ENCODE measurements at places on chromosomes 1 and 21.

- DNase-seq: no peak
Observed at GRCh38 chr1:155003227-155003765, 694 bp downstream of the ZBTB7B start.

DNA sequence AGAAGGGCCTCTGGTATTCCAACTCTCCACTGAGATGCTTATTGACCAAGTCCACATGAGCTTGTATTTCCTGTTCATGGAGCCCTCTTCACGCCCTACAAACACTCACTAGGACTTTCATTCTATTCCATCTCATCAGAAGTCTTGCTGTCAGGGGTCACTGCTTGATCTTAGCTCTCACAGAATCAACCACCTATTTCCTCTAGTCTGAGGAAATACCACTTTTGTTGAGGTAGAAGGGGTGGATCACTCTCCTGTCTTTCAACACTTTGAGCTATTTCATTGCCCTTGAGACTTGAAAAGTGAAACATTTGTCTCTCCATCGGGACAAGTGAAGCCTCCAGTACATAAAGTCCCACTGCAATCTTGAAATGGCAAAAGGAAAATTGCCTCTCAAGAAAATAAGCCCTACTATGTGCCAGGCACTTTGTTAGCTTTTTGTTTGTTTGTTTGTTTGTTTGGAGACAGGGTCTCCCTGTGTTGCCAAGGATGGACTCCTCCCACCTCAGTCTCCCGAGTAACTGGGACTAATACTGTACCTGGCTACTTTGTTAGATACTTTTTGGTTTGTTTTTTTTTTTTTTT, 19.8 kb upstream of the FAM110D start:
- DNase-seq: no peak

DNA sequence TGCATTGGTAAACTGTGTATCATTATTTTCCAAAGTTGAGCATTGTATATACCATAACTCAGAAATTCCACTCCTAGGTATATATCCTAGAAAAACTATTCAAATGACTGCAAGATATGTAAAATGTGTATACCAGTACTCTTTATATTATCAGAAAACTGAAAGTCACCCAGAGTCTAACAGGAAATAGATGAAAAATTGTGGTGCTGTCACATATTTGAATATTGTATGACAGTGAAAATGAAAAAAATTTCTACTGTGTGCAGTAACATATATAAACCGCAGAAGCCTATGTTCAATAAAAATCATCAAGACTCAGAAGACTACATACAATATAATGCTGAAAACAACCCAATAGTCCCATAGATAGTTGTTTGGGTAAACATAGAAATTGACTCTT, 74.4 kb upstream of the LYPLAL1 start:
- no peak for DNase-seq

DNA sequence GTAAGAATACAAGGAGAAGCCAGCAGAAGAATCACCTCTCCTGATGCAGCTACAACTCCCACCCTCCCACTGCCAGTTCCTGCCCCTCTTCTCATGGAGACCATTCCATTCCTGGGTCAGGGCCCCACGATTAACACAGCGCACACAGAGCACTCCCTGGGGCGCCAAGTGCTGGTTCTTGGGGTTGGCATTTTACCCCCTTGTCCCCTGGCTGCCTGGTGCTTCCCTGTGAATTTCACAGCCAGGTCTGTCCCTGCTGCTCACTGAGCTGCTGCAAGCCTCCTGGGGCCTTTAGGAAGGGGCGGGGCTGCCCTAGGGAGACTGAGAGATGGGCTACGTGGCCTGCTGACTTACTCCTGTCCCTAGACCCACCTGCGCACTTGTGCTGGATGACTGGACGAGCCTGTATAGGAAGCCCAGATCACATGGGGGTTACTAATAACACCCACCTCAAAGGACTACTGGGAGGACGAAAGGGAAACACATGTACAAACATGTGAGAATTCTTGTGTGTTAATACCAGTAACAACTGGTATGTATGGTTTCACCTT, 4.8 kb downstream of the ZNF672 start:
- DNase-seq: no peak

- DNase-seq: no peak
Observed at GRCh38 chr21:39105836-39106235, 77.4 kb downstream of the PSMG1 start.

DNA sequence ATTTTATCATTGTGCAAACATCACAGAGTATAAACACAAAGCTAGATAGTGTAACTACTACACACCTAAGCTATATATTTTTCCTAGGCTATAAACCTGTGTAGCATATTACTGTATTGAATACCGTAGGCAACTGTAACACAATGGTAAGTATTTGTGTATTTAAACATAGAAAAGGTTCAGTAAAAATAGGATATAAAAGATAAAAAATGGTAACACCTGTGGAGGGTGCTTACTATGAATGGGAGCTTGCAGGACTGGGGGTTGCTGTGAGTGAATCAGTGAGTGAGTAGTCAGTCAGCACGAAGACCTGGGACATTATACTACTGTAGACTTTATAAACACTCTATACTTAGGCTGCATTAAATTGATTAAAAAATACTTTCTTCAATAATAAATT, 4.1 kb downstream of the DTL start:
- no peak for DNase-seq

DNA sequence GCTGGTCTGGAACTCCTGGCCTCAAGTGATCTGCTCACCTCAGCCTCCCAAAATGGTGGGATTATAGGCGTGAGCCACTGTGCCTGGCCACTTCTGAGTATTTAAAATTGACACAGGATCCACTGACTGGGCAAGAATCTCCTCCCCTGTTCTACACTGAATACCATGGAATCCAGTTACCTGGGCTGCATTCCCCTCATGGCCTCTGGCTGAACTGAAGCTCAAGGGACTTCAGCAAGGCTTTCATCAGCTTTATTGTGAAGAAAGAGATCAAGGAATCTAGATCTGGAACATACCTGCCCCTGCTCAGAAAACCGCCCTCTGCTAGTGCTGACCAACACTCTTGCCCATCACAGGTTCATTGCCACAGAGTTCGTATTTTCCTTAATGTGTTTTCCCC, 20.5 kb downstream of the NCF2 start:
- no peak for DNase-seq

DNA sequence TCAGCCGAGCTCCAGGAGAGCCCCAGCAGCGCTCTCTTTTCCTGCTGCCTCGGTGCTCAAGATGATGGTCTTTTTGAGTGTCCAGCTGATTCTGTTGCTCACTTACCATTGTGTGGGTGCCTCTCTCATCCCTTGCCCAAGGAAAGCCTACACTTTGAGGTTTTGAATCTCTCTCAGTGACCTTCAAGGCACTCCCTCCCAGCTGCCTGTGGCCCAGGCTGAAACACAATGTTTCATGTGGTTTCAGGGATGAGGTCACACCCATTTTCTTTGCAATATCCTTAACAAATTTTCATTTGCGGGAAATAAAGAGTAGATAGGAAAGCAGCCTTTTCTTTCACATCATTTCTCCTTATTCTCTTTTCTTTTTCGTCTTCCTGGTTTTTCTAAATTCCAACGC, 12.6 kb upstream of the MRPS14 start:
- no peak for DNase-seq

- no peak for DNase-seq
Observed at GRCh38 chr1:14850563-14850962, 252.1 kb downstream of the KAZN start.

DNA sequence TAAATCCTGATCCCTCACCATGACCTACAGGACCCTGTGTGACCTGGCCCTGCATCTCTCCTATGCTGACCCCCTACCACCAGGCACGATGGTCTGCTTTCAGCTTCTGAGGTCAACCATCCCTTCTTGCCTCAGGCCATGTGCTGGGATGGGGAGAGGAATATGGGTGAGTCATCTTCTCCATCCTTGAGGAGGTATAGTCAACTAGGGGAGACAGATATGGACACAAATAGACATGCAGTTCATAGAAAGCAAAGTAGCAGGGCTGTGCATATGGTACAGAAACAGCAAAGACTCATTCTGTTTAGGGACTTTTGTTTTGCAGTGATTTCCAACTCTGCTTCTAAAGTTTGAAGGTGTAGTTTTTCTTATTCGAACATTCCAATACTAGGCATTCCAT, 250.8 kb upstream of the FGGY start:
- no peak for DNase-seq

DNA sequence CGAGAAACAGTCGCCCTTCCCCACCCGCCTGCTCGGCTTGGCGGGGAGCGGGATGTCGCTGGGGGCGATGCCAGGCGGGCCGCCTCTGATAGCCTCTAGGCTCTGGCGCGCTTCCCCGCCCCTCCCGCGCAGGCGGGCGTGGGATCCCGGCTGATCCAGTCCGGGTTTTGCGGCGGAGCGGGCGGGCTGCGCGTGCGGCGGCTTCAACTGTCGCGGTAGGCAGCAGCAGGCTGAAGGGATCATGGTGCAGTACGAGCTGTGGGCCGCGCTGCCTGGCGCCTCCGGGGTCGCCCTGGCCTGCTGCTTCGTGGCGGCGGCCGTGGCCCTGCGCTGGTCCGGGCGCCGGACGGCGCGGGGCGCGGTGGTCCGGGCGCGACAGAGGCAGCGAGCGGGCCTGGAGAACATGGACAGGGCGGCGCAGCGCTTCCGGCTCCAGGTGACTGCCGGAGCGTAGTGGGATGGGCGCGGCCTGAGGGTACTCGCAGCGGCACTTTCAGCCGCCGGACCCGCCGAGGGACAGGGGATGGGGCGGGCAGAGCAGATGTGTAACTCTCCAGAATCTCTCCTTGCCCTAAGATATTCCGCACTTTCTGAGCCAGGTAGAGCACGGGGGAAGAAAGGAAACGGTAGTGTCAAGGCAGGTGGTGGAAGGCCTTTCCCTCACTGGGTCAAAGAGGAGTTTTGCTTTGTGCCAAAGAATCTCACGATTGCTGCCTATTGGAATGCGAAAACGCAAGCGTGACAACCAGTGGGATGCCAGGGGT, at the start of gene FAAH:
TSS of gene FAAH (plus strand) at position 210 of the 764 bp plus-strand sequence. CDS start at position 242, 32 bp downstream.
- no peak for DNase-seq

DNA sequence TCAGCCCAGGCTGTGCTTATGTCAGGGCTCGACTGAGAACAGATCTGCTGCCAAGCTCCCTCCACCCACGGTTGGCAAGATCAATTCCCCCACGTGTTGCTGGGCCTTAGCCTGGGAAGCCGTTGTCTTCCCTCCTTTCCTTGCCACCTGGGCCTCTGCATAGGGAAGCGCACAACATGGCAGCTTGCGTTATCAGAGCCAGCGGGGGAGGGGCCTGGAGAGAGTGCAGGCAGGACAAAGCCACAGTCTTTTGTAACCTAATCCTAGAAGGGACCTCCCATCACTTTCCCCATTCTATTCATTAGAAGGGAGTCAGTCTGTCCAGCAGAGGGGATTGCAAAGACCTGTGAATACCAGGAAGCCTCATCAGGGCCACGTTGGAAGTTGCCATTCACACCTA, 17.0 kb upstream of the IGSF21 start:
- DNase-seq: no peak

DNA sequence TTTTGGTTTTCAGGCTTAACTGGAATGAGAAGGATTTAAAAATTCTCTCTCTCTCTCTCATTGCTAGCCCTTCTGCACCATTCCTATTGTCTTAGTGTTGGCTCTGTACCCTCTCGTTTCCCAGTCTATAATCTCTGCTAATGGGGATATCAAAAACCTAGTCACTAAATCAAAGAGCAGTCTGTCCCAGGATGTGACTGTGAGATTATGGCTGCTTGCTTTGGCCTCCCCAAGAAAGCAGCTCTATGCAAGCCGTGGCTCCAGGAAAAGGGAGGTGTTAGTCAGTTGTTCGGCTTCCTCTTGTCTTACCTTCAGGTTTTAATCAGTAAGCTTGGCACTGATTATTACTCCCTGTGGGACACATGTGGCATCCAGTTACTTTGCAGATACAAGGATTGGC, 468.8 kb downstream of the USP25 start:
- no peak for DNase-seq

DNA sequence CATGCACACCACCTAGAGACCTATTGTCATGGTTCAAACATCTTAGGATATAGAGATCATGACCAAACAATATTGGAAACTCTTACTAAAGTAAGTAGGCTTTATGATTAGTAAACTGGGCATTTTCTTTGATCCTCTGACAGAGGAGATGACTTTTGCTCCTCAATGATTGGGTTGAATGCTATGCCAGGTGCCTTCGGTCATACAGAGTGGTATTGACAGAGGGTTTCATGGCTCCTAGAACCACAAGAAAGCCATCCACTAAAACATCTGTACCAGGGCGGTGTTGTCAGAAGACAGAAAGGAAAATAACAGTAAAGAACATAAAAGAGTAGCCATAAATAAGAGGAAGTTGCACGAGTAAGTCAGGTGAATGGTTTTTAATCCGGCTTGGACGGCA, 20.8 kb upstream of the SAMSN1 start:
- DNase-seq: no peak

DNA sequence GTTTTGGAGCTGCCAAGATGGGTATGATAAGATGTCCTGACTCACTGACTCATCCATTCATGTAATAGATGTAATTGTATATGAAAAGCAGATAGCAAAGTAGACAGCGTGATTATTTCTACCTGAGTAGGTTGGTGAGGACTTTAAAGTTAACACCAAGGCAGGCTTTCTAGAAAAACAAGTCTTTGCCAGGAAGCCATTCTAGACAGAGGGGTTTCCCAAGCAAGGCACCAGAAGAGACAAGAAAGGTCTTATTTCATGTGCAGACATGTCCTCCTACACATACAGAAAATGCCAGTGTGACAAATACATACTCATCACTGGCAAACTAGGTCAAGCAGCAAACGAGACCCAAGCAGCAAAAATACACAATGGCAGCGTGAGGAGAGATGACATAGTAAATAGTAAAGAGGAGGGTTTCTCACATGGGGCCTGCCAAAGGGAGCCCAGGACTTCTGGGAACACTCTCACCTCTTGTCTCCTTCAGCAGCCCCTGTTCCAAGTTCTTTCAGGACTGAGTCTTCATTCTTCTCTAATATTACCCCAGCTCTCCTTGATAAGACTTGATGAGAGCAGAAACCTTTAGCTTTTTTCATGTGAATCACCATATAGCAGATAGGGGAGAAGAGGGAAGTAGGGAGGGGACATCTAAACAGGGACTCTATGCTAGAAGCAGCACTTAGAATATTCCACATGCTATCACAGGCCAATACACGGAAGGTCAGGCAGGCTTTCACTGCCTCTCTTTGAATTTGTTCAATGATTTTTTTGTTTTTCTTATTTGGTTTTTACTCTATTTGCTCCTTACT, 114.6 kb upstream of the ATP1B1 start:
- no peak for DNase-seq

DNA sequence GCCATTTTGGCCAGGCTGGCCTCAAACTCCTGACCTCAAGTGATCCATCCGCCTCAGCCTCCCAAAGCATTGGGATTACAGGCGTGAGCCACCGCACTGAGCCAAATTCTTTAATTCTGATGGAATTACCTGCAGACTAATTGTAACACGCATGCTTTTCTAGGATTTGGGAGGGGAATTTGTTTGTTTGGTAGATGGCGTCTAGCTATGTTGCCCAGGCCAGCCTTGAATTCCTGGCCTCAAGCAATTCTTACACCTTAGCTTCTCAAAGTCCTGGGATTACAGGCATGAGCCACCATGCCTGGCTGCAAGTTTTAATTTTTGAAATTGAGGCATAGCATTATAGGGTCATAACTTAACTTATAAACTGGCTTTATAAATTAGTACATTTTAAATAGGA, 18.6 kb downstream of the RTCA start:
- DNase-seq: no peak

Measured in esophagus squamous epithelium (tissue), 5 donors.